ENCODE measurements at places on chromosomes 13 and 19.

GRCh38 chr13:24225930-24226329, 65.4 kb downstream of the SPATA13 start:
- DNase-seq = no peak

DNA sequence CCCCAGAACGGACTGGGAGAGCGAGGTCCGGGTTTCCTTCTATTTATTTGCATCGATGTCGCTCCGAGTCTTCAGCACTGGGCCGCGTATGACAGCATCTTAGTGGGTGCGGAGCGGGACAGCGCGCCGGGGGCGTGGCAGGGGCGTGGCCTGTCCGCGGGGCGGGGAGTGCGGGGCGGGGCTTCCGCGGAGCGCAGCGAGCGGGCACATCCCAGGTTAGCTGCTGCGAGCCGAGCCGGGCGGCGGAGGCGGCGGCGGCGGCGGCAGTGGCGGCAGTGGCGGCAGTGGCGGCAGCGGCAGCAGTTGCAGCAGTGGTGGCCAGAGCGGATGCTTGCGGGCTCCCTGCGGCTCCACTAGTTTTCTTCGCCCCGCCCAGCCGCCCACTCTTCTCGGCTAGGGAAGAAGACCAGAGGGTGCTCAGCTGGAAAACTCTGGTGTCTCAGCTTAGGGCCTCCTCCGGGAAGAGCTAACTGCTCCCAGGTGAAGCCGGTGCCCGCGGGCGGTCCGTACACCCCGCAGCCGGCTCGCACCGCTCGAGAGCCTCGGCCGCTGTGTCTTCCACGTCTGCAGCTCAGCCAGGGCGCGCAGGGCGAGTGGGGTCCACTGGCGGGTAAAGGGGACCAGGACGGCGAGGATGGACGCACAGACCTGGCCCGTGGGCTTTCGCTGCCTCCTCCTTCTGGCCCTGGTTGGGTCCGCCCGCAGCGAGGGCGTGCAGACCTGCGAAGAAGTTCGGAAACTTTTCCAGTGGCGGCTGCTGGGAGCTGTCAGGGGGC, at the start of gene GPC5:
Gene GPC5 (plus strand): TSS at position 209 of the 776 bp plus-strand sequence.
- peak; percentile 84 for DNase-seq

- no peak for DNase-seq
These were observed 18.9 kb upstream of the MYO16 start for GRCh38 chr13:108610507-108610906.

- no peak for DNase-seq
These were observed 33.7 kb downstream of the SUGT1 start for GRCh38 chr13:52686376-52686775.

DNA sequence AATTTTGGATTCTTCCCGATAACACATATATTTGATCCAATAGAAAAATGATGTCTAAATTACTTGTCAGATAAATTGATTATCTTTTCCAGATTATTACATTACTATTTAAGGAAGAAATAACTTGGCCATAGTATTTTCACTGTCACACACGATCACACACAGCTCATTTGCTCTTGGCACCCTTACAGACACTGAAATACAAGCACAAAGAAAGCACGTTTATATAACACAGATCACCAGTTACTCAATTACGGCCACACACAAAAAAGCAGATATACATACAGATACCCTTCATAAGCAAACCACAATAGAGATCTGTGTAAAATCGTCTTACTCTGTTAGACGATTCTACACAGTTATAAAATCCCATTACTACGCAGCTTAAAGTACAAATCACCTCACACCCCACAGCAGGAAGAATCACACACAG, 716 bp upstream of the ZNF420 start:
- DNase-seq = no peak

GRCh38 chr13:30576528-30576927, 41.2 kb upstream of the USPL1 start:
- peak; percentile 33 for DNase-seq

DNA sequence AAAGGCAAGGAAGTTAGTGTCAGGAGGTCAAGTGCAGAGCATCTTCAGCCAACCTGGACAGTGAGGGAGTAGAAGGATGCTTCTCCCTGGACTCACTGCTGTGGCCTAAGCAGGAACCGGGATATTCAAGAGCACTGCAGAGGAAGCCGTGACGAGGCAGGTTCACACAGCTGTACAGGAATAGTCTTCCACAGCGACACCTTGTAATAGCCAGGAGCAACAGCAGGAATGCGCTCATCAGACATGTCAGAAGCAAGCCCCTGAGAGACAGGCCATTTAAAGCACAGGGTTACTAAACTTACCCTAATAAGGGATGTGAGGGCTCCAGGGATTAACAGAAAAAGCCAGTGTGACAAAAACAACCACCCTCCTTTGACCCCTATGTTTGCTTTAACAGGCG, 3.5 kb upstream of the MED26 start:
- DNase-seq = no peak

DNA sequence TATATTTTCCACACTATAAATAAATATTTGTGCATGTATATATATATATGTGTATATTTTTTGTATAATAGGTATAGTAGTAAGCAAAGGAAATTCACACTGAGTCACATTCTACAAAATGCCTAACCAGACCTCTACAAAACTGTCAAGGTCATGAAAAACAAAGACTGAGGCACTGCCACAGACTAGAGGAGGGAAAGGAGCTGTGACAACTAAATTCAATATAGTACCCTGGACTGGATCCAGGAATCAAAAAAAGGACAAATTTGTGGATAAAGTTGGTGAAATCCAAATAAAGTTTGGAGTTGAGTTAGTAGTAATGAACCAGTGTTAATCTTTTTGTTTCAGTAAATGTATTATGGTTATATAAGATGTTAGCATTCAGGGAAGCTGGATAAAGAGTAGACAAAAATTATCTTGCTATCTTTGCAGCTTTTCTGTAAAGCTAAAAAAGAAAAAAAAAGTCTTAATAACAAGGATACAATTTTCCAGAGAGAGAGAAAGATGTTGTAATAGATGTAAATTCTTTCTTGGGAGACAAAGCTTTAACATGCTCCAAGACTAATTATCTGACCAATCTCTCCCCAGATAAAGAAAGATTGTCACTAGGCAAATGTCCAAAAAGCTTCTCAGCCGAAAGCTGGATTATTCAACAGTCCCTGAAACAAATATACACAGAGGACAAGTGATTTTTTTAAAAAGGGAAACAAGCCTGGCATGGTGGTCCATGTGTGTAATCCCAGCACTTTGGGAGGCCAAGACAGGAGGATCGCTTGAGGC, 19.1 kb downstream of the SYDE1 start:
- DNase-seq = no peak

GRCh38 chr13:85806553-85807175, 7.4 kb upstream of the SLITRK6 start:
- no peak for DNase-seq

DNA sequence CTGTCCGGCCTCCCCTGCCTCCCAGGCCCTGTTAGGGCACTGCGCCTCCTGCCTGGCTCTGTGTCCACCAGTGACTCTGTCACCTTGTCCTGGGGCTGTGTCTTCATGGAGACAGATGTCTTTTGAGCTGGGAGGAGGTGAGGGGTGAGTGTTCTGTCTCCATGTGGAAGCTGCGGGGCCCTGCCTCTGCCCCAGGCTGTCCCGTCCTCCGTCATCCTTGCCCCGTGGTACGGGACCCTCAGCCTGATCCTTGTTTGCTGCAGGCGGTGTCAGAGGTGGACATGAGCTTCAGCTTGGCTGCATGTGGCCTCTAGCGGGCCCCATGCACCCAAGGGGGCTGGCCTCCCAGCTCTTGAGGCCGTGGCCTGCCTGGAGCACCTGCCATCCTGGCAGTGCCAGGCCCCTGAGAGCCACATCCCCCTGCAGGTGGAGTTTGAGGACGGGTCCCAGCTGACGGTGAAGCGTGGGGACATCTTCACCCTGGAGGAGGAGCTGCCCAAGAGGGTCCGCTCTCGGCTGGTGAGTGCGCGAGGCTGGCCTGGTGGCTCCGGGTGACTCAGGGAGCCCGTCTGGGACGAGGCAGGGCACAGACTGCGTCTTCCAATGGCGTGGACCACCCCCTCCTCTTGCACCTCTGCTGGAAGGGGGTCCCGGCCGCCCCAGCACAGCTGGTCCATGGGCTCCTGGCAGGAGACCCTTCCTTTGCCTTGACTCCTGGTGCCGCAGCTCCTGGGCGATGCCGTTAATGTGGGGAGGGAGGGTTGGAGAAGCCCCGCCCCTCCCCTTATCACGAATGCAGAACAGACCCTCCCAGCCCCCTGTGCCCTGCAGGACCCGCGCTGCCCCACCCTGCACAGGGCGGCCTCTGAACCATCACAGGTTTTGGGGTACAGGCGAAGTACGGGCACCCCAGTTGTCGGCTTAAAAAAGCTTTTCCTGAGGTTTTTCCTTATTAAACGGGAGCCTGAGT, 181.3 kb downstream of the KDM4B start:
- DNase-seq = no peak

DNA sequence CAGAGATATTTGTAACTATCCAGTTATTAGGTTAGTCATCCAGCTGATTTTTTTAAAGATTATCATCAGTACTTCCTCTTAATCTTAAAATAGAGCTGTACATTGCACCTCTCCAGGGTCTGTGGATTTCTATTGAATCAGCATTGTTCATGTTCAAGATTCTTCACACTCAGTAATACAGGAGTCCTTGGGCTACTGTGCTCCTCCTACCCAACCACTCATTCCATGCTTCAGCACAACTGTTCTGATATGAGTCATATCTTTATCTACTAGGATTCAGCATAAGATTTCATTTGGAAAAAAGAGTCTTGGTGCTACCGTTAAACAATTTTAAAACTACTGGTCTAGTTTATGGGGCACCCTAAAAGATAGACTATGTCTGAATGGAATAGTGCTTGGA, 357.8 kb downstream of the DCT start:
- DNase-seq = no peak

GRCh38 chr19:49222011-49222410, 64.4 kb downstream of the TRPM4 start:
- DNase-seq = no peak

- DNase-seq = peak; percentile 32
These were observed at the start of gene UNC13A for GRCh38 chr19:17687857-17688784. UNC13A (minus strand) TSS chr19:17688354; CDS start chr19:17688199, 155 bp downstream.

DNA sequence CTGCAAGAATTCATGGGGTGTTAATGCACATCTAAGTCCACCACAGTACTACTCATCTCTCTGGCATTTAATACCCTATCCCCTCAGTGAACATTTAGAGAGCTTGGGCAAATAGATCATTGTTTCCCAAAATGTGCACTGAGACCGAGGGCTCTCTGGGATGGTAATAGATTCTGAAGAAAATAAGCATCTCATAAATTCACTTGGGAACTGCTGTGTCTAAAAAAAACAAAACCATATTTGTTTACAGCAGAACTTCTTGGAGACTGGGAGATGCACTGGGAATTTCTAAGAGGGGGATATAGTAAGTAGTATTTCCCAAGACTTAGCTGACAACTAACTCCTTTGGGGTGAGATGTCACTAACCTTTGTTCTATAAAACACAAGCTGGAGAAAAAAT, 58.4 kb downstream of the ENOX1 start:
- no peak for DNase-seq

GRCh38 chr13:37515226-37515625, 83.3 kb downstream of the POSTN start:
- DNase-seq = no peak

- DNase-seq = no peak
These were observed 2.3 kb downstream of the FNDC3A start for GRCh38 chr13:48977973-48978372.

DNA sequence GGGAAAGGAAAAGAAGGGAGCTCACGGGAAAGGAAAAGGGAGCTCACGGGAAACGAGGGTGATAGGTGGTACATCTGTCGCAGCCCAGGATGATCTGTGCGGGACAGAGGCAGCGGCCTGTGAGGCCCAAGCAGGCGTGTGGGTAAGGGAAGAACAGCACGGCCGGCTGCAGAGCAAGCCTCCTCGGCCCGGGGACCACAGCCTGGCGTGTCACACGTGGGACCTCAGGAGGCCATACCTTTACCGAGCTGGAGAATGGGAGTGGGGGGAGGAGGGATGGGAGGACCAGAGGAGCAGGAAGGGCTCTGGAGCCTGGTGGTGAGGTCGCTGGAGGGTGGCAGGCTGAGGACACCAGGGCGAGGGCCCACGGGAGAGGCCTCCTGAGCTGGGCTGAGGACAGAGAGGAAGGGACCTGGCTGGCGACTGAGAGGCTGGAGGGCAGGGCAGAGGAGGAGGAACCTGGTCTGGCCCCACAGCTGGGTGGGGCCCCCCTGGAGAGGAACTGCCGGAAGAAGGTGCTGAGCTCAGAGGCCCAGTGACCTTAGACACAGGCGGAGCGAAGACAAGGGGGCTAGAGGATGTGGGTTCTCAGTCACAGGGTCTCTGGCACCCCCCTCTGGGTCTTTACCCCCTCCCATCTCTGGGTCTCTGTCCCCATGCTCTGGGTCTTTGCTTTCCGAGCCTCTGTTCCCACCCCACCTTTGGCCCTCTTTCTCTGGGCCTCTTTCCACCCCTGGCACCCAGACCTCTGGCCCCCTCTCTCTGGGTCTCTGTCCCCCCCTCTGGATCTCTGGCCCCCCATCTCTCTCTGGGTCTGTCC, 2.9 kb upstream of the FTL start:
- peak; percentile 74 for DNase-seq

DNA sequence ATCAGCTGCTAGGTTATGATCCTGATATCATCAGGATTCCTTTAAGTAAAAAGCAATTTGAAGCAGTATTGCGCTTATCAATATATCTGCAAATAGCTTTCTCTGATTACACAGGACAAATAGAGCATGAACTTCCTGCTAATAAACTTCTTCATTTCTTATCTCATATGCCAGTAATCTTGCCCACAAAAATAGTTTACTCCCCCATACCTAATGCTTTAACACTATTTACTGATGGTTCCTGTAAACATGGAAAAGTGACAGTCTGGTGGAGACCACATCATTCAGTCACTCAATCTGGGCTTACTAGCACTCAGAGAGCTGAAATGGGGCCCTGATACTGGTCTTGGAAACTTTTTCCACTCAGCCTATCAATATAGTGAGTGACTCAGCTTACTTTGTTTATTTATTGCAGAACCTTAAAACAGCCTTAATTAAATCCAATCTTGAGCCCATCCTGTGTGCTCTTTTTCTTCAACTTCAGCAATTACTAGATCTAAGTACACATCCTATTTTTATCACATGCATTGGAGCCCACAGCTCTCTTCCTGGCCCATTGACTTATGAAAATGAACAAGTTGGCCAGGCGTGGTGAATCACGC, 1464.3 kb downstream of the UQCRFS1 start:
- DNase-seq = no peak

- peak; percentile 79 for DNase-seq
These were observed at the start of gene ZNF649 for GRCh38 chr19:51904331-51905165. ZNF649 (minus strand) TSS chr19:51905017; CDS start chr19:51900107, 4,910 bp downstream.

DNA sequence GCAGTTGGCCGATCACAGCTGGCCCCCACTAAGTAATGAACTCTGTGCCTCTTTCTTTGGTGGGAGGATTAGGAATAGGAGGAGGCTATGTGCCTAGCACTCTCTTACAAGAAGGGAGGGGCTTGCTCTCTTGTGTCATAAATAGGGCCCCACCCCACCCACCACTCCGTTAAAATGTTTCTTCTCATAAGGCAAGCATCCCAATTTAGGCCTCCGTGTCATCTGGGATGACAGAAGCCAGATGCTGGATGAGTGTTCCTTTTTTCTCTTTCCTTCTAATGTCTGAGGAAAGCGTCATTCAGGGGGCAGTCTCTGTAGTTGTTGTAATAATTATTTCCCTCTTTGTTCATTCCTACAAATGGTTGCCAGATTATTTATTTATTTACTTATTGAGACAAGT, at the start of gene LIPE:
Gene LIPE (minus strand): TSS at position 76 of the 400 bp plus-strand sequence. CDS start 239 bp downstream, outside the sequence.
- no peak for DNase-seq

GRCh38 chr19:30235946-30236345, 136.2 kb upstream of the ZNF536 start:
- no peak for DNase-seq
